ENCODE measurements at places on chromosomes 5 and 9.

DNA sequence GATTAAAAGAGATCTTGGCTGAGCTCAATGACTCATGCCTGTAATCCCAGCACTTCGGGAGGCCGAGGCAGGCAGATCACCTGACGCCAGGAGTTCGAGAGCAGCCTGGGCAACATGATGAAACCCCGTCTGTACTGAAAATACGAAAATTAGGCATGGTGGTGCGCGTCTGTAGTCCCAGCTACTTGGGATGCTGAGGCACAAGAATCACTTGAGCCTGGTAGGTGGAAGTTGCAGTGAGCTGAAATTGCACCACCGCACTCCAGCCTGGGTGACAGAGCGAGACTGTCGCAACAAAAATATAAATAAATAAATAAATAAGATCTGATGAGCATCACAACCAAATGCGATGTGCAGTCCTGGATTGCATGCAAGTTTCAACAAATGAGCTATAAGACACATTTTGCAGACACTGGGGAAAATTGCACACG, 8.7 kb upstream of the ENG start:
- no peak for DNase-seq

- DNase-seq, result no peak
Observed at GRCh38 chr5:169590602-169591001, 7.0 kb downstream of the SPDL1 start.

DNA sequence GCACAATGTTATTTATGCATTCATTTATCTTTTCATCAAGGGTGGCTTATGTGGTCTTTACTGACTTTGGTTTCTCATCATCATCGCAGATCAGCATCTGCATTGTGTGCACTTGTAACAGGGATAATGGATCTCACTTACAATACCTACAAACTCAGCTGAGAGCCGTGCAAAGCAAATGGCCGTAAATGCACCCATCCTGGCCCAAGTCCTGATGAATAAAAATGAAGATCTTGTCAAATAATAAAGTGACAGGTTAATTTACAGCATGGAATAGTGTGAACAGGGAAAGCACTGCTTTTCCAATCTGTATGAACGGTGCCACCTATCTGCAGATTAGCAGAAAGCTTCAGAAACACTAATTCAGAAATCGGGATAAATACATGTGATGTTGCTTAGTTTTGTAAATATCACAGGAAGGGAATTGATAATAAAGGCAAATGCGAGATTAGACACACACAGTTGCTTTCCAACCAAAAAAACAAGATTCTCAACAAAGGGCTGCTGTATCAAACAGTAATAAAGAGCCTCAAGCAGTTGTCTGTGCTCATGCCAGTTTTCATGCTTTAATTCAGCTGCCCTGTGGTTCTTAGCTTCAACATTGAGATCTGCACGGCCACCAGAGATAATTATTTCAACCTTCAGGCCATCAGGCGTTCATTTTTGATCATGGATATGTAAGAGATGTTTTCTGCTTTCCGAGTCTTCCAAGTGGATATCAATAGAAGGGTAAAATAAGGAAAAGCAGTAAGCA, 153.4 kb upstream of the POU5F2 start:
- DNase-seq, result peak; percentile 33

DNA sequence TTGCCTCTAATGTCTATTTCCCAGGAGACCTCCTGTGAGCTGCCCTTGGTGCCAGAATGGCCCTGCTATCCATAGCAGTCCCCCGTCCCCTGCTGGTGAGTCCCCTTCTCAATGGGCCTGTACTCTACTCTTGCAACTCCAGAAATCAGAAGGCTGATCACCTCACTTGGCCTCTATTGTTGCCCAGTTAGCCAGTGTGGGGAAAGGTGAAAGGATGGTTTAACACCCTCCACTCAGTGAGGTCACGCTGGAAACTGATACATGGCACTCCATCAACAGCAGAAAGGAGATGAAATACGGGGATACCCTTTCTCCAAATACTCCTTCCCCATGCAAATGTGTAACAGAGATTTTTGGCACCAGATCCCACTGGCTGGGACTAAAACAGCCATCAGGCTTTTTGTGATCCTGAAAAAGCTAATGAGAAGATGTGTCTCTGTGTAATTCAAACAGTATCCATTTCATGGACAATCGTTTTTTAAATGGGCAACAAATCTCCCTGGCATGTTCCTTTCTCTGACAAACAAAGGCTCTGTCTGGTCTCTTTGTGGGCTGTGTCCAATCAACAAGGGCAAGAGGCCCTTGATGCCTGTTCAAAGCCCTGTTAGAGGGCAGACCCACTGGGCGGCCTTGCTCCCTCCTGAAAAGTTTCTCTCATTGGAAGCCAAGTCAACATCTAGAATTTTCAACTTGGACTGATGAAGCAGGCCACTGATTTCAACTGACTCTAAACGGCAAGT, 343.7 kb downstream of the SPOCK1 start:
- peak; percentile 27 for DNase-seq

DNA sequence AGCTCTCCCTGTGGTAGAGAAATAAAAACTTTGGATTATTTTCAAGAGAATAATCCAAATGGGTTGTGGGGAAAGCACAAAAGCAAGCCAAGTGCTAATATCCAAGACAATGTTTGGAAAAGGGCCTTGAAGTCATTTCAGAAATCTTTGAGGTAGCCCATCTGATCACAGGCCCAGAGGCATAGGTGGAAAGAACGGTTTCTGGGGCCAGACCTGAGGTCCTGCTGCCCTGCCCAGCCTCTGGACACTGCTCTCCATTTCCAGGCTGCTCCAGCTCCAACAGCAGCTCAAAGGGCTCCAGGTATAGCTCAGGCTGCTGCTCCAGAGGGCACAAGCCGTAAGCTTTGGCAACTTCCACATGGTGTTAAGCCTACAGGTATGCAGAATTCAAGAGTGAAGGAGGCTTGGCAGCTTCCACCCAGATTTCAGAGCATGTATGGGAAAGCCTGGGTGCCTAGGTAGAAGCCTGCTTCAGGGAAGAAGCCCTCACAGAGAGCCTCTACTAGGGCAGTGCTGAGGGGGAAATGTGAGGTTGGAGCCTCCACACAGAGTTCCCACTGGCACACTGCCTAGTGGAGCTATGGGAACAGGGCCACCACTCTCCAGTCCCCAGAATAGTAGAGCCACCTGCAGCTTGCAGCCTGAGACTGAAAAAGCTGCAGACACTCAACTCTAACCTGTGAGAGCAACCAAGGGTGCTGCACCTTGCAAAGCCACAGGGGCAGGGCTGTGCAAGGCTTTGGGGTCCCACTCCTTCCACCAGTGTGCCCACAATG, 133.1 kb downstream of the PIK3R1 start:
- no peak for DNase-seq

DNA sequence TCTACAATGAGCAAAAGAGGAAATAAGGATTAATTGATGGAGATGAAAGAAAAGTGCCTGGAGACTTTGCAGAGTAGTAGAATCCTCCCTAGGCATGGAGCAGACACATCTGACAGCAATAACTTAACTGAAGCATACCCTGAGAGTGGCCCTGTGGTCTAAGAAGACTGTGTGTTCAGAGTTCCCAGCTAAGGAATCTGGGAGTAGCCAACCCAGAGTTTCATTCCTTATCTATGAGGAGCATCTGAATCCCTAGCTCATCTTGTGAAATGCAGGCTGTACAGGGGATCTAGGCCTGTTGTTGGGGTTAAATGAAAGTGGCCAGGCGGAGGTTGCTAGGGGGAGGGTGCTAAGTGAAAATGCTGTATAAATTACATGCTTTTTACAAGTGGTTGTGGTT, 233.1 kb upstream of the FBXL7 start:
- DNase-seq, result no peak

- DNase-seq, result no peak
Observed at GRCh38 chr5:43691275-43691674, 88.3 kb downstream of the NNT start.

- DNase-seq, result no peak
Observed at GRCh38 chr5:57531333-57531732, 48.7 kb upstream of the ACTBL2 start.

DNA sequence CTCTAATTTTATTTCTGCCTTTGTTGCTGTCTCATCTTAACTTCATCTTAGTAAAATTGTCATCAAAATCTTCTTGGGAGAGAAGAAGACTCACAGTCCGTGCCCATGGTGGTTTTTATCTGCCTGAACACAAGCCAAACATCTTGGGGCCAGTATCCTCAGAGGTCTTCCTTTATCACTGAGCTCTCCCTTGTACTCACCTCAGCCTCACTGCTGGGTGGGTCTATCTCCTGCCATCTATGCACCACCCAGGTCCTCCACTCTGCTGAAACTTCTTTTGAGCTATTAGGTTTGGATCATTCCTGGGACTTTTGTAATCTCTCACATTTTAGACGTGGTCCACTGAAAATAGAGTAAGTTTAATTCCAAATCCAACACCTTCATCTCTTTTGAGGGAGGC, 116.3 kb upstream of the EPB41L4A start:
- no peak for DNase-seq

DNA sequence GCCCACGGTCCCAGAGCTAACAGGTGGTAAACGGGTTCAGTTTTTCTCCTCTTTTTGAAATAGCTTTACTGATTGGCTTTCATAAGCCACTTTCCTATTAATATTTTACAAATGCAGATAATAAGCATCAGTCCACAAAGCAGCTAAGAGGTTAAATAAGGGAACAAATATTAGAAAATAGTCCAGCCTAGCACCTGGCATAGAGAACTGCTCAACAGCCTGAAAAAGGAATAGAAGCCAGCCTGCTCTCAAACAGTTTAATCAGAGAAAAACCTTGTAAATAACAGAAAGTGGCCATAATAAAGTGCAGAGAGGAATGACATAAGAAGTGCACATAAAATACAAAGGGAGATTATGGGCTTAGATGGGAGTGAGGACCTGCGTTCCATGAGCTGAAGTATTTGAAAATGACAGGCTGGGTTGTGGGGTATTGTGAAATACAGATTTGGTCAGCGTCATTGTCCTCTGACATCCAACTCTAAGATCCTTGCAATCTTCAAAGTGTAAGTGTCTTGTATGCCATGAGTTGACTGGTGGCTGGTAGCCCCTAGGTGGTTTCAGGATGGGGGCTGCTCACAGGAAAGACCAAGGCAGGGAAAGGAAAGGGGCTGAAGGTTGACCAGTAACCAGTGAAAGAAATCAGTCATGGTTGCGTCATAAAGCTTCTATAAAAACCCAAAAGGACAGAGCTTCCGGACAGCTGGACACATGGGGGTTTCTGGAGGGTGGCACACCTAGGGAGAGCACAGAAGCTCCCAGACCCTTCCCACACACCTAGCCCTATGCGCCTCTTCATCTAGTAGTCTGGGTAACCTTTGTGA, 32.4 kb downstream of the MYO10 start:
- DNase-seq, result no peak

DNA sequence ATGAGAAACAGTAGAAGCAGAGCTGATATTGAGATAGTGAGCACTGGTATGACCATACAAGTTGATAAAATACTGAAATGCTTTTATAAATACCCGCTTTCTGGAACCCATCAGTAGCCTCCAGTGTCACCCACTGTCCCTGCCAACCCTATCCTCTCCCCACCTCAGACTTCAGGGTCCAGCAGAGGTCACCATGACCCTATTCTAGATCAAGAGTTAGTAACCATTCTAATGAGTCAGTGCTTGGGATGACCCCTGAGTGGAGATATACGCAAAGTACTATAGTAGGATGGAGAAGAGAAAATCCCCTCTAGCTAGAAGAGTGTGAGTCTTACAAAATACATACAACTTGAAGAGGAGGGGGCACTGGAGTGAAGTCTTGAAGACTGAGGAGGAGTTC, 297.9 kb upstream of the BRINP1 start:
- DNase-seq, result no peak

GRCh38 chr5:148843510-148844318, 17.3 kb downstream of the ADRB2 start:
- DNase-seq, result no peak

GRCh38 chr5:55176176-55176818, 3.3 kb upstream of the CDC20B start:
- DNase-seq, result no peak

- DNase-seq, result no peak
Observed at GRCh38 chr5:136701191-136701590, 335.8 kb upstream of the TRPC7 start.

GRCh38 chr5:10701567-10702039, 59.4 kb downstream of the DAP start:
- peak; percentile 43 for DNase-seq
